RPMI7951 (cell line): ENCODE measurements at places on chromosomes 3 and 15. TPM values are rescaled to one million over a fixed set of nuclear protein-coding genes. Genes with fewer than 3 reads are reported as not detected.

P2RY1 gene
- total RNA-seq = 0.29 and 0.48 TPM in 2 replicates

C2CD4A gene
- not detected in 2 replicates for total RNA-seq

LDHAL6B gene
- 0.10 TPM in 1 of 2 replicates, not detected in the other for total RNA-seq

- no peak for DNase-seq
Observed at GRCh38 chr3:77412021-77412438, 372.1 kb downstream of the ROBO2 start.

GOLGA8K gene
- total RNA-seq = 0.12 TPM in 1 of 2 replicates, not detected in the other

DNA sequence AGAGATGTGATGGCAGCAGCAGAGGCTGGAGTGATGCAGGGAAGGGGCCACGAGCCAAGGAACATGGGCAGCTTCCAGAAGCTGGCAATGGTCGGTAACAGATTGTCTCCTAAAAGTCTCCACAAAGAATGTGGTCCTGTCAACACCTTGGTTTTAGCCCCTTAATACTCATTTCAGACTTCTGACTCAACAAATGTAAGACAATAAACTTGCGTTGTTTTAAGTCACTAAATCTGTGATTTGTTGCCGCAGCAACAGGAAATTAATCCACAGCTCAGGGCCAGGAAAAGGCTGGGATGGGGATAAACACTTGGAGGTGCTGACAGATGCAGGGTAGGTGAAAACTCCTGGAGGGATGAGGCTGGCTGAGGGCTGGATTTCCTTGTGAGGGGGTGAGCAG, 69.9 kb downstream of the OXNAD1 start:
- DNase-seq = no peak

- no peak for DNase-seq
Observed at GRCh38 chr15:80856400-80856799, 77.2 kb downstream of the CEMIP start.

DNA sequence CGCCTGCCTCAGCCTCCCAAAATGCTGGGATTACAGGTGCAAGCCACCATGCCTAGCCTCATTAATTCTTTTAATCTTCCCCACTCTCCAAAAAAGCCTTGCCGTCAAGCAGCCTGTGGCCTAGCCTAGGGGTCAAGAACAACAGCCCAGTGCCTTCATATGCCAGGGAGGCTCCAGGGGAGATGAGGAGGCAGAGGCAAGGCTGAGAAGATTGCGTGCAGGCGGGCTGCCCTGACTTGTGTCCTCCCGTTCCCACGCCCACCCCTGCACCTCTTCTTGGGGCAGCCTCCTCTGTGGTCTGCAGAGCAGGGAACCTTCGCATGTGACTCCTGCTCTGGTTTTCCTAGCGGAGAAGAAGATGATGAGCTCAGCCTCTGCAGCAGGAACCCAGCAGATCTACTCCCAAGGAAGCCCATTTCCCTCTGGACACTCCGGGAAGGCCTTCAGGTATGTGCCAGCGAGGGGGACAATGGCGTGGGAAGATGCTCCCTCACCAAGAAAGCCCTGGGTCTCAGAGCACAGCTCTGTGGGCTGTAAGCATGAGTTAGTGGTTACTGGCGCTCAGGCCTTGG, 118.5 kb upstream of the ABHD17C start:
- no peak for DNase-seq

LRRIQ4 gene
- total RNA-seq = not detected in 2 replicates

DNA sequence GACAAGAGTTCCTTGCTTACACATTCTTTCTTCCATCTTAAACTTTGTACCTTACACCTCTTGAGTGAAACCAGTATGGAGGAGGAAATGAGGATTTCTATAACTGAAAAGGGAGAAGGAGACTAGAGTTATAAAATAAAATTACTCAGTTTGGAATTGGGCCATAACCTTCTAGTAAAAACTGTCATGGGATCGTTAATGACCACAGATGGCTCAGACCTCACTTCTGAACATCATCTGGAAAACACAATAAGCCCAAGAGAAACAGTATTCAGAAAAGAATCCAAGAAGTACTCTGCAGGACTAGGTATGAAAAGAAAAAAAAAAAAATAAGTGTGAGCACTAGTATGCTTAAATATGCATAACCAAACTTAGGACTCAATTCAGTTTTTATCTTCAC, 12.1 kb downstream of the GAP43 start:
- DNase-seq = no peak

TRANK1 gene
- total RNA-seq = 14.0 and 15.3 TPM in 2 replicates

GRCh38 chr3:31534065-31534425, 1.3 kb downstream of the STT3B start:
- DNase-seq = peak; percentile 22

KLF15 gene
- total RNA-seq = 0.59 and 0.72 TPM in 2 replicates

DNA sequence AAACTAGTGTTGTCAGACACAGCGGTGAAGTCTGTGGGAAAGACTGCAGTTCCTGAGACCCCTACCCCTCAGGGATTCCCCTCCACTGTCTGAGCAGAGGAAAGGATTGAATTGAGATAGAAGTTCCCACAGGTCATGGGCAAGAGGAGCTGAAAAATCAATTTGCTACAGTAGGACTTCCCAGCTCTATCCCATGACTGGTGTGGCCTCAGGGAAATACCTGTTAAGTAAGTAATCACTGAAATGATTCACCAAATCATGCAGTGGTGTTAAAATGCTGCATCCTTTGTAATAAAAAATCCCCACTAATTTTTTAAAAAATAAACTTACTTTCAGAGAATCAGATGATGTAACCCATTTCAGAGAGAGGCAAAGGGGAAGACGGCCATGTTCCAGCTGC, 45.0 kb upstream of the SPRED1 start:
- DNase-seq = peak; percentile 80
